ENCODE measurements at places on chromosomes 5 and 9.

DNA sequence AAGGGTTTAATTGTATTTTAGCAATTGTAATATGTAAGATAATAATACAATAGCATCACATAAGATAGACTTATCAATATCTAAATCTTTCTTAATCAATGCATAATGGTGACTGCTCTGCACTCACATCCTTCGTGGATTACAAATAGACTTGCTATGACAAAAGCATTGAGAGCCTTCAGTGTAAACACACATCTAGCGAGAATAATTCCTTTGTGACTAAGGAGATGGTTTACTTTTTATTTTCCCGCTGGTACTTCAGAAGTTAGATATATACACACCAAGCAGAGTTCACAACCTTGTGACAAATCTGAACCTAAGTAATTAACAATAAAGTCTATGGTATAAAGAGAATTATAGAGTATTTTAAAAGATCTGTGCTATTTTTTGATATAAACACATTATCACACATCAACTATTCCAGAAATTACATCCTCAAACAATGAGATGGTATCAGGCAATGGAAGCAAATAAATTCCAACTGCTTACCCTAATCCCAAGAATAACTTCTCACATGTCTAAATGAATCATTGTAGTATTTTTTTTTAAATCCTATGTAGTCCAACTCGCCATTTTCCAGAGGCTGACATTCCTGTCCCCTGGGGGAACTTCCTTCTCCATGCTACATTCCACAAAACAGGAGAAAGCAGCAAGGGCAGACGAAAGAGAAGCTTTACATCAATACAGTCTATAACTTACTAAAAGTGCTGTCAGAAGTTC is 51.2 kb downstream of the MAPKAP1 start:
- no peak for DNase-seq

DNA sequence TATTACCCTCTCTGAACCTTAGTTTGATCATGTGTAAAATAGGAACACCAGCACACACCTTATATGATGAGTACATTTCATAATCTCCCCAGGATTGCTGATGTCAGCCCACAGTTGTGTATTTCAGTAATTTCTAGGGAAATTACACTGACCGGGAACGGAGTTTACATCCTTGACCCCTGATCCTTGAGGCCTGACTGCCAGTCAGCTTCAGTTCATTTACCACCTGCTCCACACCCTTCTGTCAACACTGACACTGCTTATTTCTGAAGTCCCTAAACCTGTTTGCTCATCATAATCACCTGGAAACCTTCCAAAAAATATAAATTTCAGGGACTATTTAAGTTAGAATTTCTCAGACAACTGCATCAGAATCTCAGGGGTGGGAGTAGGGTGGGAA is 55.3 kb downstream of the ZNF622 start:
- no peak for DNase-seq

- no peak for DNase-seq
Measured at GRCh38 chr5:2201011-2201410, 318.3 kb upstream of the IRX4 start.

- no peak for DNase-seq
Measured at GRCh38 chr9:79591458-79591857, 19.7 kb downstream of the TLE4 start.

DNA sequence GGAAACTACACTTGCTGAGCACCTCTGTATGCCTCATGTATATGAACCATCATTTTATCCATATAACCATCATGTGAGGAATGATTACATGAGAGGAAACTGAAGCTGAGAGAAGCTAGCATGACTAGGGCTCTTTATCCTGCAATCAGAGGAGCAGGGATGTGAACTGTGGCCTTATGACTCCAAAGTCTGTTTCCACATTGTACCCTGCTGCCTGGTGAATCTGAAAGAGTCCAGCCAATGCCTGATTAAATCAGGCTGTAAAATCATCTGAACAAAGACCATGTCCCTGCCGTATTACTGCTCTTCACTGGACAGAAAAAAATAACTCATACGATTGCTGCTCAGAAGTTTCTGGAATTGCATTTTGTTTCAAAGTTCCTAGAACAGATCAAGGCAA is 67.0 kb downstream of the LPAR1 start:
- DNase-seq = no peak

- DNase-seq = no peak
Measured at GRCh38 chr9:2623288-2624050, 1.9 kb downstream of the VLDLR start.

- no peak for DNase-seq
Measured at GRCh38 chr5:79793304-79793703, 103.7 kb downstream of the CMYA5 start.

DNA sequence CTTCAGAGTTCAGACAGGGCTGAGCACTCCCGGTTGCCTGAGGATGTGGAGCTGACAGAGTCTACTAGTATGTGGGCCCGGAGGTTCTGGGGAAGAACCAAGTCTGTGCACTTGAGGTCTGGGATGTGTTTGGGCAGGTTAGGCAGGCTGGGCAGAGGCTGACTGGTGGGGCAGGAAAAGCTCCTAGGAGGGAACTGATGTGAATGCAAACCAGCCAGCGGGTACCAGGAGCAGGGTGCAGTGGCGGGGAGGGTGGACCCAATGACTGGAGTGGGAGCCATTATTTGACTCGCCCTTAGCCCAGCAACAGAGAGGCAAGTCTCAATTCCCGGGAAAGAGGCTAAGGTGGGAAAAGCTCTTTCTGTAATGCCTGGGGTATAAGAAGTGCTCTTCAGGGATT is 419.9 kb upstream of the DAP start:
- no peak for DNase-seq

- DNase-seq = no peak
Measured at GRCh38 chr5:172412724-172413286, 41.5 kb downstream of the SH3PXD2B start.

DNA sequence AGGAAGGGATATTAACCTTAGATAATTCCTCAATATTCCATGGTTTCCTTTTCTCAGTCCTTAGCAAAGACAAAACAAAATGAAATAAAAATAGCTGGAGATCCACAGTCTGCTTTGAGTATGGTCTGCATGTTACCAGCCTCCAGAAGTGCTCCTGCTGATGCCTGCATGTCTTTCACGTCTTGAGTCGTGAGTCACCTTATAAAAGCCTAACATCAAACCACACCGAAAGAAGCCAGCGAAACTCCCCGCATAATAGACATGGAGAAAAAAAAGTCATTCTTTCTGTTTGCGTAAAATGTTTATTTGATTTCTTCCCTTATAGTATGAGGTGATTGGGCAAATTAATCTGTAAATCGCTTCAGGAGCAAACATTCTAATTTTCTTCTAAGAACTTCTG is 380.5 kb downstream of the SLCO4C1 start:
- DNase-seq = no peak

DNA sequence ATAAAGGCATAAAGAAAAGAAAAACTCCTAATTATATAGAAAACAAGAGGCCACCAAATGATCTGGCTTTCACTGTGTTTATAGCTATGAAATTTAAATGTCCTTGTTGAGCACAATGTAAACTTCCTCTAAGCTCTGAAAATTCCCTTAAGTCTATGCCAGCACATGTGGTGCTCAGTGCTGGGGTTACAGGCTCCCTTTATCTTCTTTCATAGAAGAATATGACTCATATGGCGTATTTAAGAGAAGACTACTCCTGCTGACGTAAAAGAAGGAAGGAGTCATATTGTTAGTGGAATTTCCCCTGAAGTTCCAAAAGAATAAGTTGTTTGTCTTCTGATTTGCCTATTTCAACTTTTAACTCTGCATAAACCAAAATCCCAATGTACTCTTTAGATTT is 30.4 kb downstream of the RNF145 start:
- DNase-seq = no peak

DNA sequence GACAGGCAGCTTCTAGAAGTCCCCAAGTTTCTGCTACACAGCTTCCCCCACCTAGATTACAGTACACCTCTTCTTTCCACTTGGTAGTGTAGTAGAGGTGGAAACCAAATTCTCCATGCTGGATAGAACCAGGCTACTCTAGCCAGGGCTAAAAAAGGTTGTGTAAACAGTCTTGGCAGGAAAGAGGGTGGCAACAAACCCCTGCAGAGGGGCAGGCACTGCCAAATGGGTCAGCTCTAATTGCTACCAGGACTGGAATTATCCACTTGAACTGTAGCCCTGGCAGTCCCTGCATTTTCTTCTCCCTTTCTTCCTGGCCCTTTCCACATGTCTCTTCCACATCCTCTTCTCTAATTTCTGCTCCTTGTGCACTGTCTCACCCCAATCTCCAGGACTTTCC is 24.8 kb downstream of the RANBP3L start:
- no peak for DNase-seq

DNA sequence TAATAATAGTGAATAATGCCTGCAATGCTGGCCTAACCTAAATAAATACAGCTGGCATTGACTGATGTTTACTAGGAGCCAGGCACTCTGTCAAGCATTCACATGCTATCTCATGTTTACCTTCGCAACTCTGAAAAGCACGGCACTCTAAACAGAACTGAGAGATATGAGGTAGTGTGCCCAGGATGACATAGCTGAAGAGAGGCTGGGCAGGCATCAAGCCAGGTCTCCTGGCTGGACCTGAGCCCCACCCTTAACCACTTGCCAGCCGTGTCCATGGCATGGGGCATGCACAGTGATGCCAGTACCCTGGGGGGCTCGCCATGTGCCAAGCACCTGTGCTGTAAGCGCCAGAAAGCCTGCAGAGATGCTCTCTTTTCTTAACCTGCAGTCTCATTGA is 119.4 kb upstream of the MVB12B start:
- DNase-seq = no peak

DNA sequence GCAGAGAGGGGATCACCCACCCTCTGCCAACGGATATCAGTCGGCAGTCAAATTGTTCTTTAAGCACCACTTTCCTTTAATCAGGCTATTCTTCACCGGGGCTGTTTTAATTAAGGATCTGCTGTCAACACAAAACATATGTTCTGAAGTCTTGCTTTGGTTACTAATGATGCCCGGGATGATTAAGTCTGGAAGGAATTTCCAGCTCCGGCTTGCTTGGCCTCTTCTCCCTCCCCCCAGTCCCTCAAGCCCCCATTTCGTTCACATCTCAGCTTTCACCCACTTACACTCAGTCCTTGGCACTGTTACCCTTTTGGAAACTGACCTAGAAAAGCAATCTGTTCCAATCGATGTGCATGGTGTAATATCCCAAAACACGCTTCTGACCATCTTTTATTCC is 74.7 kb downstream of the MSX2 start:
- DNase-seq = no peak

DNA sequence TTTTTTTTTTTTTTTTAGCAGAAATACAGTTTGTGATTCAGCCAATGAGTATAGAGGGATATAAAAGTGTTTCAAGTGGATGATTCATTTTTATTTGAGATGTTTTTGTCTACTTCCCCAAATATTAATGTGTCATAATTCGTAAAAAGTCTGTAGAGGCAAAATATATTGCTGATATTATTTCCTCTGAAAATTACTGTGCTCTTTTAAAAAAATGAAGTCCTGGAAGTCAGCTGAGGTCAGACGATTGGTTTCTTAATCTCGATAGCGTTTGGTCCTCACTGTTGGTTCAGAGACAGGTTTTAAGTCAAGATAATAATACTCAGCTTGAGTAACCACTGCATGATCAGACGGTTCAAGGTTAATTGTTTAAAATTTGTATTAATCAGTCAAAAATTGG is 19.5 kb downstream of the IL9 start:
- no peak for DNase-seq

- no peak for DNase-seq
Measured at GRCh38 chr5:106288979-106289378, 1381.8 kb downstream of the EFNA5 start.

DNA sequence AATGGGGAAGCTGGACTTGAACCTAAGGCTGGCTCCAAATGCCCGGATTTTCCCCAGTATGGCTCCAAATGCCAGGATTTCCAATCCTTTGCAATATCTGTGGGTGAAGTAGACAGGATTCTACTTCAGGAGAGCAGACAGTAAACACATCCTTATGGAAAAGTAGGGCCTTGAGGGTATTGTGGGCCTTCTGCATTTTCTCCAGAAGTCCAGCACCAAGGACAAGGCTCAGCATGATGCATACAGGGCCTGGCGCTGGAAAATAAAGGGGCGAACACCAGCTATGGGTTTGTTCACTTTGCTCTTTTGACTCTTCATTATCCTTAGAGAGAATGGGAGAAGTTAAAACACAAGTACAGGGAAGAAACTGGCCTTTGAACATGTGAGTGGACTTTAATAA is 347.5 kb downstream of the SEMA5A start:
- no peak for DNase-seq

DNA sequence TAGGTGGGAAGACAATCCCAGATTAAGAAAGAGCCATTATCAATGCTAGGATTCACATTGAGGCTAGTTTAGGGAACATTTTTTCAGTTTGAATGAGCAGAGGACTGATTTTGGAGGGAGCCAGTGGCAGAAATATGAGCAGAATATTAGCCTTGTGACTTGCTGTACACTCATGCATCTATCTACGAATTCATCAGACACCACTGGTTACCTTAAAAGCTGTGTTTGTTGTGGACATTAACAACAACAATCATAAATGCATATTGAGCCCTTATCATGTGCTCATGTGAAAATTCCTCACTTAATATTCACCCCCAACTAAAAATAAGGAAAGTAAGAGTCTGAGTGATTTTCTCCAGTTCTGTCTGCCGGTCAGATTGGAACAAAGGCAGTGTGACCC is 9.9 kb upstream of the SH3TC2 start:
- no peak for DNase-seq

GRCh38 chr5:179227580-179228311 is 117.5 kb downstream of the ADAMTS2 start:
- DNase-seq = no peak

DNA sequence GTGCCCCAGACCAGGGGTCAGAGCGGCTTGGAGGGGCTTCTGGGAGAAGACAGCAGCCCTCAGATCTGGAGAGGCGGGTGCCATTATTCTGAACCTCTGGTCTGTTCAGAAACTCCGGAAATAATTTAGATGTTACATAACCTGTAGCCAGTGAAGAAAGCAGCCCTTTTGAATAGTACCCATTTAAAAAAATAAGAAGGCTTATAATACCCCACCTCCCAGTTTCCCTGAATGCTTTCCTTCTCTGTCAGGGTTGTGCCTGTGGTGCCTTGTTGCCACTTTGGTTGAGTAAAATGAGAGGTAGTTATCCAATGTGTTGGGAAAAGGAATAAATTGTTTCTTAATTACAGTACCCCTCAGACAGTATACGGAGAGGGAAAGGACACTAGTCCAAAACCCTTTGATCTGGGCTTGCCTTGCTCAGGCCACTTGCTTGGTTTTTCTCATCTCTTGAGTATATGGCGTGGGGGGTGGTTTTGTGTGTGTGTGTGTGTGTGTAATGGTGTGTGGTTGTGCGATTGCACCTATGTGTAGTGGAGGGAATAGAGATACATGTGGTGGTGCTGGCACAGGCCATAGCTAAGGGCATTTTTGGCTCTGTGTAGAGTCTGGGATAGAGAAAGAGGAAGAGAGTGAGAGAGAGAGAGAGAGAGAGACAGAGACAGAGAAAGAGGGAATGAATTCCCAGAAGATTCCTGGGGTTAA is 59.1 kb upstream of the TLR4 start:
- no peak for DNase-seq

- DNase-seq = no peak
Measured at GRCh38 chr5:130526708-130527107, 622.4 kb downstream of the CHSY3 start.

GRCh38 chr5:77355080-77355479 is 137.0 kb downstream of the WDR41 start:
- no peak for DNase-seq

Data from stimulated activated CD4-positive, alpha-beta T cell treated with anti-CD3 and anti-CD28 coated beads, Interleukin-15, amount 100 ng/mL, for 1 hour (primary cell).